Left lung (tissue), 14 donors: ENCODE measurements at places on chromosomes 11 and 22.

- DNase-seq = no peak
Measured at GRCh38 chr11:16841481-16841880, 103.0 kb downstream of the C11orf58 start.

- no peak for DNase-seq
Measured at GRCh38 chr22:24230911-24231656, 13.8 kb downstream of the GGT5 start.

DNA sequence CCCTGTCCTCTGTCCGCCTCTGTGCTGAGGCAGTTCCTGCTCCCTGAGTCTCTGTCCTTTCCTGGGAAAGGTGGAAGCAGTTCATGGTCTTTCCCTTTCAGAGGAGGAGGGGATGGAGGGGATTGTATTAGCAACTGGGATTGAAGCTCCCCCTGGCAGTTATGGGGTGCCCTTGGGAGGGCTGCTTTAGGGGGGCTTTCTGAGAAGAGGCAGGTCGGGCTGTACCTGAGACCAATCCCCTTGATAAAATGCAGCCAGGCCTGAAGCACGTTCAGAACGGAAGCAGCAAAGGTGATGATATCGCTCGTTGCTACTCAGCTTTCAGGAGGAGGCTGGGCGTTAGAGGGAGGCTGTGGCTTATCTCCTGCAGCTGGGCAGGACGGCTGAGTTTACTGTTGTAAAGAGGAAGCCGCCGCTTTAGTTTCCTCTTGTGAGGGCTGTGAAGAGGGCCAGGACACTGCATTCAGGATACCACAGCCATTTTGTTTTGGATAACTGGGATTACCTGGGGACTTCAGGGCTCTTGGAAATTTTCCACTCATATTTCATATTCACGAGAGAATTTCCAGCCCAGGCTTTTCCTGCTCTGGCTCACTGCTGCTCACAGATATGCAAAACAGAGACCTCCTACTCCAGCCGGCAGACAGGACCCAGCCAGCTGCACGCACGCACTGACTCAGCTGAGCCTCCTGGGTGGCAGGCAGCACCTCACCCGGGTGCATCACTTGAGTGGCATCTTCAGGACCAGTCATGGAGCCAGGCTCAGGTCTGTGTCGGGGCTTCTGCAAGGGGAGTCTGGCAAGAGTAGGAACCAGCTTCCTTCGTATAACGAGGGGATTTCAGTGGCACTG lies 798 bp downstream of the AMPD3 start:
- peak; percentile 51 for DNase-seq

- no peak for DNase-seq
Measured at GRCh38 chr11:13289081-13289480, 11.5 kb downstream of the BMAL1 start.

DNA sequence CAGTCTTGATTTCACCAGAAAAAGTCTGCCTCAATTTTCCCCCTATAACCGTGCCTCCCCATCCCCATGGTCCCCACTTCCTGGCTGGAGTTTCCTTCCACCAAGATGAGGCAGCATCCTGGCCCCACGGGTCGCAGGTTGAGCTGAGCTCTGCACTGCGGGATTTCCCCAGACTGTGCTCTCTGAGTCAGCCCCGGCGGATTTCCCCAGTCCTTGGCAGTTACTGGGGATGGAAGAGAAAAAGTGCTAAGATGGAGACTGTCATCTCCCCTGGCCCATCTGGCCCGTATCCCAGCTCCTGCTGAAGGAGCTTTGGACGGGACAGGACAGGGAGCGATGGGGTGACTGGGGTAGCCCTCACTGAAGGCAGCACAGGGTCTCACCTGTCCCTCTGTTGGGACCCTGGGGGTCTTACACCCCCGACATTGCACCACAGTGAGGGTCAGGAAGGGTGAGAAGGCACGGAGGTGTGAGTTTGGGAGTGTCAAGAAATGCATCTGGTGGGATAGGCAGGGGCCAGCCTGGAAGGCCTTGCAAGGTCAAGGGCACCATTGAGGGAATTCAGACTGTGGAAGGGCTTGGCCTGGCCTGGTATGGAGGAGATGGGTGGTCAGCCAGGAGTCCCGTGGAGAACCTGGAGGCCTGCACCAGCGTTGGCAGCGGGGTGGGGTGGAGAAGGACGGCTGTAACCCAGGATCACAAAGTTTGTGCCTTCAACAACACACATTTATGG lies 36.5 kb downstream of the NADSYN1 start:
- DNase-seq = no peak

DNA sequence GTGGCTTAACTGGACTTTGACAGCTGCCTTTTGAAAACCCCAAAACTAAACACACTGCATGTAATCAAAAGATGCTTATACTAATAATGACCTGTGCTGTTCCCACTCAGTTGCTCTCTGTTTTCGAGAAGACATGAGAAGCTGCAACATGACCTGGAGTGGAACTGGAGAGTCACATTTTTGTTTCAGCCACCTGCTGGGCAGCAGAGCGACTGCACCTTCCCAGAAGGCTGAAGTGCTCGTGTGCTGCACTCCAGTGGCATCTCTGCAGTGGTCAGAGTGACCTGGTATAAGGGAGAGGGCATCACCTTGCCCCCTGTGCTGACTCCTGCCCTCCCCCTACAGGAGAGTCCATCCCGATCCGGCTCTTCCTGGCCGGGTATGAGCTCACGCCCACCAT lies 8.6 kb downstream of the THYN1 start:
- DNase-seq = no peak

GRCh38 chr11:131486100-131486499 lies 115.7 kb downstream of the NTM start:
- no peak for DNase-seq

- DNase-seq = no peak
Measured at GRCh38 chr11:47087801-47088200, 88.9 kb downstream of the ARFGAP2 start.

GRCh38 chr11:93145390-93145915 lies 52.3 kb downstream of the SLC36A4 start:
- no peak for DNase-seq

GRCh38 chr22:27407369-27407985 lies 394.1 kb downstream of the MN1 start:
- DNase-seq = no peak

GRCh38 chr11:90585491-90585890 lies 362.6 kb upstream of the CHORDC1 start:
- DNase-seq = no peak

DNA sequence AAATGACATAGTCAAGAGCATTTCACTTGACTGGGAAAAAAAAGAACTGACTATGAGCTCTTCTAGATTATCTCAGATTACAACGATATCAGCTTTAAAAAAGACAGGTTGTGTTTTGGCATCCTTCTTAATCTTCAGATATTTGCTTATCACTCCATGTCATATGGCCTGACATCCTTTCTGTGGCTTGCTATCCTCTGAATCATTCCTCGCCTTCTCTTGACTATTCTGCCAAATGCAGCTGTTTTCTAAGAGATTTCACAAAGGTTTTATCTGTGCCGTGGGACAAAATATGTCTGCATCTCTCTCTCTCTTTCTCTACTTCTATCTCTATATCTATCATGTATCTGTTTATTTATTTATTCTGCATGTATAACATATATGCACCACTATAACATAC lies 746.1 kb downstream of the CNTN5 start:
- no peak for DNase-seq

GRCh38 chr11:120179057-120179672 lies 31.7 kb upstream of the OAF start:
- DNase-seq = no peak

DNA sequence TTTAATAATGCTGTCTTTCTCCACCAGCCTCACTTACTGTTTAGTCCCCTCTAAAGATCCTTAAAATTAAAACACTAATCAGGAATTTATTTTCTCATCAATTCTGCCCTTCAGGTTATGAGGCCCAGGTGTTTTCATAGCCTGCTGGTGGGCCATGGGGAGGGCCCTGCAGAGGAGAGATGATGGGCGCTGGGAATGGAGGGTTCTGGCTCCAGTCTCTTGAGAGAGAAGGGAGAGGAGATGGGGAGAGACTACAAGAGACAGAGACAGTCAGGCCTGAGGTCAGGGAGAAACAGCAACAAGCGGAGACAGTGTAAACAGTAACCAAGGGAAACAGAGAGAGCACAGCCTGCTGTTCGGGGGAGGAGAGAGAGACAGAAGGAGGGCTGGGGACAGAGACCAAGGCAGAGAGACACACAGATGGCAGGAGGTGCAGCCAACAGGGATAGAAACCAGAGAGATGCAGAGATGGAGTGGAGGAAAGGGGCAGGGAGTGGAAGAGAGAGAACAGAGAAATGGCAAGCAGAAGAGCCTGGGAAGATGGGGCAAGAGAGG lies 187.3 kb upstream of the SYT13 start:
- peak; percentile 38 for DNase-seq

DNA sequence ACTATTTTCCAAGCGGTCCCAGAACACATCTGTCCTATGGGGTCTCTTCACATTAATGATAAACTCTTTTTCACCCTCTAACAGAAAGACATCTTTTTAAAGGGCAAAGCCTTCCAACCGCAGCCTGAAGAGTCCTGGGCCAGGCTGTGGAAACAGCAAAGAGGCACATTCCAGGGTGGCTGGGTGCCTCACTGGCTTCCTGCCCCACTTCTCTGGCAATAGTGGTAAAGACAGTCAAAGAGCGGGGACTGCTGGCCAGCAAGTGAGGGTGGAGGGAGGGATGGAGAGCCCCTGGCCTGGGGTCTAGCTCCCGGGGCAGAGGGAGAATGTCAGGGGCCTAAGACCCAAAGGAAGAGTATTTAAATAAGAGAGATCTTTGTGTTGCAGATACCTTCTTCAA lies 10.2 kb upstream of the CHST1 start:
- no peak for DNase-seq

DNA sequence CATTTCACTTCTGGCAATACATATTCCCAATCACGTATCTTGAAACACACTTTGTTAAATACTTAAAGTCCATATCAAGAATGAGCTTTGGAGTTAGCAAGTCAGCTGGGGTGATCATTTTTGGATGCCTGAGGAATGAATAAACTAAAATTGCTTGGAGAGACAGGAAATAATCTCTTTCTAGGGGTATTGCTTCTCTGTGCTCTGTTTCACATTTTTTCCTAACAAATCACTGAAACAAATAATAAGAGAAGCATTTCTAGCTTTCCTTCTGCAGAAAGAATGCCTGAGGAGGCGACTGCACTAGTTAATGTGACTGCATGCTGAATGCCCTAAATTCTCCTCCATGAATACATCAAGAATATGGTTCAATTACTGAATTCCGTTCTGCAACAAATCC lies 541.4 kb upstream of the CCDC90B start:
- no peak for DNase-seq

DNA sequence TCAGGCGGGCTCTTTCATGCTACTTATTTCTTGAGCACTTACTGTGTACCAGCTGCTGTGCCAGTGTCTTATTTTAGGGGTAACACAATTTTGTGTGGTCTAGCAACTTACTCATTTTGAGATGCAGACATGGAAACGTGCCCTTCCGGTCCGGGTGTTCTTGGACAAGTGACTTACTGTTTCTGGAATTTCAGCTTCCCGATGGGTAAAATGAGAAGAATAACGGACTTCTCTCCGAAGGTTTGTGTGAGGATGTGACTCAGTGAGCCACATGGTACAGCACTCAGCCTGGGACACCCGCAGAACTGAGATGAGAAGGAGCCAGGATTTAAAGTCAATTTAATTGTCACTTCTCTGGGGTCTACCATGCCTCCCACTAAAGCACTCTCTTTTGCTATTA lies 114.5 kb upstream of the SYT13 start:
- no peak for DNase-seq

DNA sequence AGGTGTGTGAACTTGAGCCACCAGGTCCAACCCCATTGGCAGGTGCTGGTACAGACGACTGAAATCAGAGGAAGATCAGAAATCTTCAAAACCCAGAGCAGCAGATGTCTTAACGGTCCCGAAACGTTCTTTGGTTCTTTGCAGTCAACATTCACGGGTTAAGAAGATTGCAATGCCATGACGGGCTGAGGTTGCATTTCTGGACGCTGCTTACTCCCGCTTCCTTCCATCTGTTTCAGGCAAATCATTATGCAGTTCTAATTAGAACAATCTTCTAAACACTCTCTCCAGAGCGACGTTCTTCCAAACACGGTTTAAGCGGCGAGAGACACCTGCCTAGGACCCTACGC lies 492 bp upstream of the LUZP2 start:
- peak; percentile 15 for DNase-seq

DNA sequence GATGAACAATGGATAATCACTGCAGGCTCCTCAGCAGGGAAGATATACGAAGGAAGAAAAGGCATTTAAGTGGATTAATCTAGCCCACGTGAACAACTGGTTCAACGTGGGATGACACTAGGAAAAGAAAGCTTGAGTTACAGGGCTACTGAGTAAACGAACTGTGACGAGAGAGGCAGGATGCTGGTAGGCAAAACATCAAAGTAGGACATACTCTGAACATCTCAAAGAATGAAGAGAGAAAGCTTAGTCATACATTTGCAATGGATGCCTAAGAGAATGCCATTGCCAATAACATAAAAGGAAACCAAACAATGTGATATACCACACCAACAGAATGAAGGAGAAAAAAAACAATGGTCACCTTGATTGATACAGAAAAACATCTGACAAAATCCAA lies 12.9 kb downstream of the USP28 start:
- DNase-seq = no peak

DNA sequence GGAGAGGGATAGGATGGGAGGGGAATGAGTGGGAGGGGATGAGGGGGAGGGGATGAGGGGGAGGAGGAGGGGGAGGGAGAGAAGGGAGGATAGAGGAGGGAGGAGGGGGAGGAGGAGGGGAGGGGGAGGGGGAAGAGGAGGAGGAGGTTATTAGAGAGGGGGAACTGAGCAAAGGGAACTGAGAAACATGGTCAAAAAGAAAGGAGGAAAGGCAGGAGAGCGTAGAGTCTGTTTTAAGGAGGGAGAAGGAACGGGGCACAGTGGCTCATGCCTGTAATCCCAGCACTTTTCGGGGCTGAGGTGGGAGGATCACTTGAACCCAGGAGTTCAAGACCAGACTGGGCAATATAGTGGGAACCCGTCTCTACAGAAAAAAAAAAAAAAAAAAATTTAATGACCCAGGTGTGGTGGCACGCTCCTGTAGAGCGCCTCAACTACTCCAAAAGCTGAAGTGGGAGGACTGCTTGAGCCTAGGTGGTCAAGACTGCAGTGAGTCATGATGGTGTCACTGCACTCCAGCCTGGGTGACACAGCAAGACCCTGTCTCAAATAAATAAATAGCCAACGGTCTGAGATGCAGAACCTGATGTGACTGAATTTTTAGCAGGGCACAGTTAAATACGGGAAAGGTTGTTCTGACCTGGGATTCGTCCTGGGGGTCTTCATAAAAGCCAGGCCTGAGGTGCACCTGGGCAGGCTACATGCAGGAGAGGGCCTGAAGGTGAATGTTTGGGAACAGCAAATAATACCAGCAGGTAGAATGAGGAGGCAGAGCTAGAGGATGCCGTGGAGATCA lies 4.0 kb downstream of the B3GNT6 start:
- no peak for DNase-seq

DNA sequence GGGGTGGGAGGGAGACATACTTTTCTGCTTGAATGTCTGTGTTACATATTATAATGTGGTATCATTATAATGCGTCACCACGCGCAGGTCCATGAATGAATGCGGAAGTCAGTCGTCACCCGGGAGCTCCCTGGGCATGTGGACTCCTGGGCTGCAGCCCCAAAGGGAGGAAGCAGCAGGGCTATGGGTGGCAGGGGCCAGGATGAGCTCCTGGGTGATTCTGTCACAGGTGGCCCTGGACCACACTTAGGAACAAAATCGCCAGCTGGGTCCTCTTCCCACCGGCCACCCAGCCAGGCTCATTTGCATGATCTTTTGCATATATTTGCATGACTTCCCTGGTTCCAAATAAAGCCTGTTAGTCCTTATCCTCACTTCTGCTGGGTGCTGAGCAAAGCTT lies 51.2 kb downstream of the KCNJ4 start:
- DNase-seq = no peak
